ENCODE measurements at places on chromosomes 4 and X.

GRCh38 chr4:40196724-40197281 is at the start of gene RHOH:
TSS of gene RHOH (plus strand) at chr4:40197031. CDS start at chr4:40243387, 46,356 bp downstream.
- peak within 1 kb of the TSS; percentile 97 for H3K4me3 ChIP-seq
- peaks cover 50% of the 10 kb centered on the region for H3K36me3 ChIP-seq
- peak within 1 kb of the TSS; percentile 95 for H3K27ac ChIP-seq
- peaks cover 68% of the 10 kb centered on the region for H3K4me1 ChIP-seq
- peak; percentile 55 for DNase-seq

DNA sequence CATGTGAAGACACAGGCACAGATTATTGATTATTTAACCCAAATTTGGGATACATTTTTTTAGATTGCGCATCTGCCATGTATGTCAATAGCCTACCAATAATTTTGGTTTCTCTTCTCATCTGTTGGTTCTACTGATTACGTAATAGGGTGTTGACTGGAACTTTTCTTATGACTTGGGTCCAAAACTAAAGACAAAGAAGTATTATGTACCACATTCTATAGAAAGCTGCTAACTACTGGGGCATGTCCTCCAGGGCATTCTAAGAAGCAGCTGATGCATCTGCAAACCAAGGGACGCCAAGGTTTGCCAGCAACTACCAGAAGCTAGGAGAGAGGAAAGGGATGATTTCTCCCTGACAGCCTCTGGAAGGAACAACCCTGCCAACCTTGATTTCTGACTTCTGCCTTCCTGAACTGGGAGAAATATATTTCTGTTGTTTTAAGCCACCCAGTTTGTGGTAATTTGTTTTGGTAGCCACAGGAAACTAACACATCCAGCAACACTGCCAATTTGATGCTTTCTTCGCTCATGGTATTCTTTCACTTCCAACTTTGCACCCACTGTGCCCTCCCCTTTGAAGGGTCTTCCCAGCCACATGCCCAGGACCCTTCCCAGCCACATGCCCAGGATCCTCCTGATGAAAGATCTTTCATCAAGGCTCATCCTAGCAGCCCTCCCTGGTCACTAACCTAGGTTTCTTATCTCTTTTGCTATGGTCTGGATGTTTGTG is 15.9 kb upstream of the TLR1 start:
- peak overlapping the region; percentile 78 for H3K4me3 ChIP-seq
- peaks cover 32% of the 10 kb centered on the region for H3K36me3 ChIP-seq
- DNase-seq: no peak
- H3K4me1 ChIP-seq: peaks cover 57% of the 10 kb centered on the region
- H3K27ac ChIP-seq: peak overlapping the region; percentile 96
- no peaks in the 10 kb centered on the region for H3K27me3 ChIP-seq

DNA sequence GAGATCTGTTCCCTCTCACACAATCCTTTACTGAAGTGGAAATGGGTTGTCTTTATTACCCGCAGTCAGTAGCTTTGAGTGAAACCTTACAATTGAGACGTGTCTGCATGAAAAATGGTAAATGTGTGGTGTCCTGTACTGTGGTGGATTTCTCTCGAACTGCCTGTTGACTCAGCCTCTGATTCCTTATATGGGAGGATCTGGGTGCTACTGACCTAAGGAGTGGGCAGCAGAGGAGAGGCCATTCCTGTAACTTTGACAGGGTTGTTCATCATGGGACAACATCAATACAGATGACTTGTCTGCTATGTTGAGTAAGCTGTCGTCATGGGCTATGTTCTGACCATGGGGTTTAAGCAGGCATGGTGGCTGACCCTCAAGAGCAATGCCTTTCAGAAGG is 159.6 kb upstream of the WDR1 start:
- H3K4me1 ChIP-seq: no peaks in the 10 kb centered on the region
- no peaks in the 10 kb centered on the region for H3K36me3 ChIP-seq
- H3K27me3 ChIP-seq: no peaks in the 10 kb centered on the region
- H3K4me3 ChIP-seq: no peak overlapping the region
- no peak overlapping the region for H3K27ac ChIP-seq

- DNase-seq: no peak
- no peak overlapping the region for H3K4me3 ChIP-seq
- H3K27me3 ChIP-seq: peaks cover 1% of the 10 kb centered on the region
- no peaks in the 10 kb centered on the region for H3K4me1 ChIP-seq
- H3K36me3 ChIP-seq: no peaks in the 10 kb centered on the region
These were observed 160.3 kb downstream of the AFAP1 start for GRCh38 chr4:7779432-7779768.

GRCh38 chr4:13528821-13529127 is 15.5 kb downstream of the NKX3-2 start:
- H3K4me3 ChIP-seq: peak overlapping the region; percentile 62
- H3K27me3 ChIP-seq: peaks cover 81% of the 10 kb centered on the region
- no peak for DNase-seq
- no peaks in the 10 kb centered on the region for H3K36me3 ChIP-seq
- peak overlapping the region; percentile 42 for H3K27ac ChIP-seq
- H3K4me1 ChIP-seq: peaks cover 26% of the 10 kb centered on the region

DNA sequence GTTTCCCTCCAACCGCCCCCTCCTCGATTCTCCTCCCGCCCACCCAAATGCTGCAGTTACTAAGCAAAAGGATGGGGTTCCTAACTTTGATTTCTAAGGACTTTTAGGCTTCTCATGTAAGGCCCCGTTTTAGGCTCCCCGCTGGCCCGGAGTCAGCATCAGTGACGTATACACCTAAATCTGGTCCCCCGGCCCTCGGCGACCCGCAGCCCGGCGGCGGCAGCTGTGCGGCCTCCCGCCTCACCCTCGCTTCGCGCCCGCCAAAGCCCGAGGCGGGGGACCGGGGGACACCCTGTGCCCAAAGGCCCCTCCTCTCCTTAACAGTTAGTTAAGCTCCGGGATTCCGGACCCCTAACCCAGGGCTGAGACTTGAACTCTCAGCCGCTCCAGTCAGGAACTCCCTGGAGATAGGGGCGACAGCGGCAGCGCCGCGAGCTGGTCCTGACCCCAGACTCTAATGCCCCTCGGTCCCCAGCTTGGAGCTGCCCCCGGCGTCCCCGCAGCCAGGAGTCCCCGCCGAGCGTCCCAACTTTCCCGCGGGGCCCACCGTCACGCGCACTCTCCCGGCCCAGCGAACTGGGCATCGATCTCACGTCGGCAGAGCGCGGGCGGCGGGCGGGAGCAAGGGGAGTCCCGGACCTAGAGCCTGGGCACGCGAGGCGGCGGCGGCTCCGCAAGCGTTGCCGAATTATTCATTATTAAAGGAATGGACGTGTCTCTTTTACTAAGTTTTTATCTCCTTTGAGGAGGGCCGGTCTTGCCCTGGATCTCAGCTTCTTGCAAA is 1.5 kb upstream of the NR3C2 start:
- H3K27me3 ChIP-seq: peaks cover 2% of the 10 kb centered on the region
- DNase-seq: peak; percentile 43
- H3K27ac ChIP-seq: peak overlapping the region; percentile 97
- peak overlapping the region; percentile 92 for H3K4me3 ChIP-seq

GRCh38 chr4:142809559-142809958 is 36.5 kb downstream of the INPP4B start:
- no peak overlapping the region for H3K4me3 ChIP-seq
- H3K4me1 ChIP-seq: no peaks in the 10 kb centered on the region
- no peak overlapping the region for H3K27ac ChIP-seq
- no peaks in the 10 kb centered on the region for H3K36me3 ChIP-seq
- DNase-seq: no peak

- H3K4me3 ChIP-seq: no peak overlapping the region
- peaks cover 9% of the 10 kb centered on the region for H3K4me1 ChIP-seq
- peaks cover 3% of the 10 kb centered on the region for H3K27me3 ChIP-seq
- no peaks in the 10 kb centered on the region for H3K36me3 ChIP-seq
- no peak for DNase-seq
These were observed 69.6 kb downstream of the FGFBP1 start for GRCh38 chr4:15868826-15869413.

DNA sequence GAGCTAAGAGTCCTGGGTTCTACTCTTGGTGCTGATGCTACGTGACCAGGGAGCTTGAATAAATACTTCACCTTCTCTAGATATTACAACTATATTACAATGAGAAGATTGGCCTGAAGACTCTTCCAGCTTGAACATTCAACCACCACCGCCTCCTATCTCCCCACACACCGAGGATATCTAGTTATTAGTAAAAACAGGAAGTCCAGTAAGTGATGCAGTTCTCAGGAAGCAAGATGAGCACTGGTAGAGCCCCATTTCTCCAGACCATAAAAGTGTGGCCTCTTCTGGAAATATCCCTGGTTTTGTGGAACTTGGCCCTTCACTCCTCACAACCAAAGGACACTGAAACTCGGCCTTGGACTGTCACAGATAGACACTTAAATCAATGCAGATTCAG is 18.5 kb downstream of the PJA1 start:
- no peaks in the 10 kb centered on the region for H3K4me1 ChIP-seq
- no peak overlapping the region for H3K27ac ChIP-seq
- no peak for DNase-seq
- H3K4me3 ChIP-seq: no peak overlapping the region
- H3K27me3 ChIP-seq: no peaks in the 10 kb centered on the region

DNA sequence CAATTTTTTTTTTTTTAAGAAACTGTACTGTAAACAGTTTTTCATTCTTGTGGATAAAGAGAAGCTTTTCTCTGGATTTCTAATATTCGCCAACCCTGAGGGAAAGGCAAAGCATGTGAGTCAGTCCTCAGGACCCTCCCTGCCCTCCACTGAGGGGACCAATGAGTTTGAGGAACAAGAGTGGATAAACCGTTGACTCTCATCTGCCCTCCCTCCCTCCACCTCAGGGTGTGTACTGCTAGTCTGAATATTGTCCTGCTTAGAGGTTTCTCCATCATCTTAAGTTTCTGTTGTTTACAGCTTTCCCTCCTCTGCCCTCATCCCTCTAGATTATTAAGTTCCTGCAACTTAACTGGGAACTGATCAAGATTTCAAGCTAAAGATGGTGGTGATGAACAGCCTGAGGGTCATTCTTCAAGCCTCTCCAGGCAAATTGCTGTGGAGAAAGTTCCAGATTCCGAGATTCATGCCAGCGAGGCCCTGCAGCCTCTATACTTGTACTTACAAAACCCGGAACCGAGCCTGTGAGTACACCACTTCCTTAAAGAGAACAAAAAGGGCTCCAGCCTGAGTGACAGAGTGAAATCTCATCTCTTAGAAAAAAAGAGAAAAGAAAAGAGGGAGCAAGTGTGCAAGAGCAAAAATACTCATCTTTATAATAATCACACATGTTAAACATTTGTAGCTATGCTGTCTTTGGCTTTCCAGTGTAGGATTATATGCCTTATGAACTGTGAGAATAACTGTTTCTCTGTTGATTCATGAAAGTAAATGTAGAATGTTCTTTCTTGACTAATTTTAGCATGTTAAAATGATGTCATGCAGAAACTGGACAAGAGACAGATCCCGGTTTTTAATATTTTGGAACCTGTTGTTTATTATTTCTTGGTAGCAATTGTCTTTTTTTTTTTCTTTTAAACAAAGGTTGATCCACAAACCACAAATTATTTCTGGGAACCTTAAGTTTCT is 11.9 kb downstream of the CA5B start:
- H3K36me3 ChIP-seq: peaks cover 16% of the 10 kb centered on the region
- peak overlapping the region; percentile 58 for H3K4me3 ChIP-seq
- DNase-seq: no peak
- peaks cover 58% of the 10 kb centered on the region for H3K4me1 ChIP-seq
- no peaks in the 10 kb centered on the region for H3K27me3 ChIP-seq
- peak overlapping the region; percentile 98 for H3K27ac ChIP-seq

DNA sequence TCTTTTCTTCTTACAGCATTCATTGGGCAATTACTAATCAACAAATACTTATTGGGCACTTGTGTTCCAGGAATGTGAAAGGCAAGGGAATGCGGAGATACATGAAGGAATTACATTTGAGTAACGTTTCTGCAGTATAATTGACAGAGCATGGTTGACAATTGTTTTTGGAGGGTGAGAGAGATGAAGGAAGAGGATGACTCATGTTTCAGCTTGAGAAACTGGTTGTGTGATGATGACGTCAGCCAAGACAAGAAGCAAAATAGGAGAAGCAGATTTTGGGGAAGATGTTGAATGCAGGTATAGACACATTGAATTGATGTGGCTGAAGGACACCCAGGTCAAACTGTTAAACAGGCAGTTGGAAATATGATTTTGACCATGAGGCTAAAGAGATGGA is 8.0 kb upstream of the CPEB2 start:
- H3K36me3 ChIP-seq: no peaks in the 10 kb centered on the region
- H3K27me3 ChIP-seq: no peaks in the 10 kb centered on the region
- no peaks in the 10 kb centered on the region for H3K4me1 ChIP-seq

DNA sequence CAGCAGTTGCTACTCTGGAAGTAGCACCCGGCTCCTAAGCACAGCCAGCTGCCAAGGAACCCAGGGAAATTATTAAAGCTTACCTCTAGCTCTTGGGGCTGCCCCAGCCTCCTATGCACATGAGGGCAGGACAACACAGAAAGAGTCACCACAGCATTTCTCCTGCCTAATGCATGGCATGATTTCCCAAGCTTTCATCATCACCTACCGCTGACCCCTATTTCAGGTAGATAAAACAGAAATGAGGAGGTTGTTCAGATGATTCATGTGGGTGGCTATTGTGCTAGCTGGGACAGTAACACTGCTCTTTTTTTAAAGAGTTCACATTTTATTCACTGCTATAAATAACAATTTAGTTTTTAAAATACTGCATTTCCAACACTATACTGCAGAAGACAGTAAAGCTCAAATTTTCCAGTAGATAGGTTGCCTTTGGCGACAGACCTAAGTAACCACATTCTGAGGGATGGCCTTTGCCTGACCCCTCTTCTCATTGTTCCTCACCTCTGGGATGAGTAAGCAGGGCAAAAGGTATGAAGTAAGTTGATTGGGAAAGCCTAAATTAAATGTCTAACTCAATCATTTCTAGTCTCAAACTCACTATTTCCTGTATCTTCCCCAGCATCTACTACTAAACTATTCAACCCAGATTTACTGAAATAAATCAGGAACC is 16.7 kb downstream of the CASK start:
- H3K27me3 ChIP-seq: no peaks in the 10 kb centered on the region
- DNase-seq: no peak
- no peak overlapping the region for H3K4me3 ChIP-seq
- H3K4me1 ChIP-seq: peaks cover 19% of the 10 kb centered on the region
- H3K36me3 ChIP-seq: peaks cover 10% of the 10 kb centered on the region

- no peak overlapping the region for H3K27ac ChIP-seq
- DNase-seq: no peak
- H3K36me3 ChIP-seq: no peaks in the 10 kb centered on the region
These were observed 6.0 kb upstream of the BST1 start for GRCh38 chr4:15696866-15697265.

- no peak for DNase-seq
- no peak overlapping the region for H3K4me3 ChIP-seq
- no peaks in the 10 kb centered on the region for H3K27me3 ChIP-seq
- H3K27ac ChIP-seq: no peak overlapping the region
- no peaks in the 10 kb centered on the region for H3K36me3 ChIP-seq
- H3K4me1 ChIP-seq: no peaks in the 10 kb centered on the region
These were observed 383.5 kb upstream of the INTU start for GRCh38 chr4:127249066-127249766.
